NCI-H1417 (cell line): ENCODE measurements at places on chromosomes 1 and 21.
A peak's percentile ranks its signal among the peaks of the same experiment; 100 is the strongest.

DNA sequence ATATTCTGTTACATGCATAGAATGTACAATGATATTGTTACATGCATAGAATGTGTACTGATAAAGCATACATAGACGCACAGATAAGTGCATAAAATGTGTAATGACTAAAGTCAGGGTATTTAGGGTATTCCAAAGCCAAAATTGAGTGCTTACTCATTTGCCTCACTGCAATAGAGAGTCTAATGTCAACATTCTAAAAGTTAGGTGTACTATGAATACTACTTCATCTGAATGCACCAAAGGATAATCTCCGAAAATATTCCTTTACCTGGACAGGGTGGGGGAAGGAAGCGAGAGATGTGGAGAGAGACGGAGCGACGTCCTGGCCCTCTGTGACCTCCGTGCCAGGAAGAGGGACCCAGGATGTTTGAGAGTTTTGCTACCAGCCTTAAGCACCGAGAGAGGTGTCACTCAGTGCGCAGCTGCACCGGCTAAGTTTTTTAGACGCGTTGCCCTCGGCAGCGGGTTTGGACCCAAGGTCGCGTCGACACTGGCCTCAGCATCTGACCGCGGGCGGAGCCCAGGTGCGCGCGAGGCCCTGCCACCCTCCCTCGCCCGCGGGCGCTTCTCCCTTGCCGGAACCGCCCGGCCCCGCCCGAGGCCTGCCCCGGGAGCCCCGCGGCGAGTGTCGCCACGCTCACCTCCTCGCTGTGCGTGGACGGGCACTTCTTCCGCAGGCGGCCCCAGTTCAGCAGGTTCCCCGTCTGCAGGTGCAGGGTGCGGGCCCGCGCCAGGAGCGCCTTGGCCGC is 660 bp downstream of the GCLM start:
- DNase-seq, result peak; percentile 83

GRCh38 chr1:36847186-36847585 is 187.1 kb downstream of the GRIK3 start:
- DNase-seq, result no peak

GRCh38 chr1:175480343-175480822 is 263.0 kb downstream of the TNR start:
- DNase-seq, result no peak

GRCh38 chr1:44135886-44136285 is 5.5 kb downstream of the KLF18 start:
- DNase-seq, result no peak

GRCh38 chr21:28758042-28758882 is 234.4 kb downstream of the LTN1 start:
- no peak for DNase-seq

GRCh38 chr1:224289396-224289795 is 40.6 kb downstream of the NVL start:
- DNase-seq, result no peak

DNA sequence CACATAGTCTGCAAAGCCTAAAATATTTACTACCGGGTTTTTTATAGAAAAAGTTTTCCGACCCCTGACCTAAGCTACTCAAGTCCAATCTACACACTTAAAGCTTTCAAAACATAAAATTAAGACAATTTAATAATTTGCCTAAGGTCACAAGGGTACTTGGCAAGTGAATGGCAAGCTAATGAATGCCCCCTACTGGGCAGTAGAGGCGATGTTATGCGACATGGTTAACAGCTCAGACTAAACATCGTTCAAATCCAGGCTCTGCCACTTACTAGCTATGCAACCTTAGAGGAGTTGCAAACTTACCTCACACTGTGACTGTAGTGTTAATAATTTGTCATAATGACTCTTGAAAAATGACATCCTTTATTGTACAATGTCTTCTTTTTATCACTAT is 317.2 kb upstream of the NFIA start:
- peak; percentile 66 for DNase-seq

DNA sequence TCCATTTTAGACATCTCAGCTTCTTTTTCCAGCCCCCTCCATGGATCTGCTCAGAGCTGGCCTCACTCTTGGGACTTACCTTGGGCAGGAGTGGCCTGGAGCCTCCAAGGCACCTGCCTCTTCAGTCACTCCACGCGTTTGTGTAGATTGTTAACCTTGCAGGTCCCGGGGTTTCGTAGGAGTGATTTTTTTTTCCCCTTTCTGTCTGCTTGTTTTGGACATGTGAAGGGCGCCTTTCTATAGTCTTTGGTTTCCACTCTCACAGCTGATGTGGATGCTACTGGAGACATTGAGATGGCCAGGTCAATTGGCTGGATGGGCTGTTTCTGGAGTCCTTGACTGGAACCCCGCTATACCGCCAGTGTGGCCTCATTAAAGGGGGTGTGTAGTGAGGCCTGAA is 2.0 kb upstream of the SDHB start:
- DNase-seq, result no peak

DNA sequence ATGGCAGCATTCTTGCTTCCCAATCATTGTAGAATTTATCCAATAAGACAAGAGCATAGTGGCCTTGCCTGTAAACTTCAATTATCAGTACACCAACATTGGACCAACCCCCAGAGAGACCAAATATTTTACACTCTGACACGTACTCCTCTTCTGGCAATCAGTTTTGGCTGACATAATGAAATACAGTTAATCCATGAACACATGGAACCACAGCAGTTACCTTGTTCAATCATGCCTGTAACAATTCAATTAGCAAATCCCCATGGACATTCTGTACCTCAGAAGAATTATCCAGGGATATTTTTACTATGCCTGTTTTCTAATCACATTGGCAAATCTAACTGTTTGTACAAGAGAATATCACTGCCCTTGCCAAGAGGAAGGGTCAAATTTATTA is 2162.0 kb downstream of the MRPL39 start:
- DNase-seq, result no peak

DNA sequence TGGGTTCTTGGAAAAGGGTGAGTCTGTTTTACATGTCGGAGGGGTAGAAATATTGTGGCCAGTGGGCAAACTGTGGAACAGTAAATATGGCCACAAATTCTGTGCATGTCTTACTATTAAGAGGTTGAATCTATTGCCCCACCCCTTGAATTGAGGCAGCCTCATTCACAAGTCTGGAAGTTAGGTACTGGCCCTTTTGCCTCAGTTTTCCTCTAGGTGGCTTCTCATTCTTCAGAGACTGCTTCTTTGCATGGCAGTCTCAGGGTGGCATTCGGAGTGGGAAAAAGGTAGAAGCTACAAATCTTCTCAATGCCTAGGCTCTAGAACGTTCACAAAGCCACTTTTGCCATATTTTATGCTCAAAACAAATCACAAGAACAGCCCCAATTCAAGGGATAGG is 57.2 kb downstream of the SLC9C2 start:
- DNase-seq, result no peak

- no peak for DNase-seq
Measured at GRCh38 chr1:71081697-71082080, 854 bp upstream of the ZRANB2 start.

- no peak for DNase-seq
Measured at GRCh38 chr21:38902608-38903445, 97.1 kb downstream of the ETS2 start.

- DNase-seq, result peak; percentile 68
Measured at GRCh38 chr21:32248571-32249461, 30.0 kb downstream of the MIS18A start.

- DNase-seq, result no peak
Measured at GRCh38 chr1:64936956-64937355, 29.4 kb downstream of the JAK1 start.

- DNase-seq, result peak; percentile 53
Measured at GRCh38 chr1:228073857-228074545, 8.5 kb upstream of the ARF1 start.

DNA sequence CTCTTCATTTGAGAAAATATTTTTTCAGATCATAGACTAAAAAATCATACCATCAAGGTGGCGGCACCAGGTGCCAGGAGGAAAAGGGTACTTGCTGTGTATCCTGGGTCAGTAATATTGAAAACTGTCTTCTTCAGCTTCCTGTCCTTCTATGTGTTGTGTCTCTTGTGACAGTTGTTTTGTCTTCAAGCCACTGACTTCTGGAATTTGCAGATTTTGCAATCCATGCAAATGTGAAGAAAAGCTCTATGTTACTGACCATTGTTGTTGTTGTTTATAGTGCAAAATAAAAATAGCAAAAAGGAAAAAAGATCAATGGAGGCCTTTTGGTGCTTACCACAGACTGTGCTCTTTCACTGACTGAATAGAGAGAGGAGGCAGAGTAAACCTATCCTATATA is 83.2 kb upstream of the RHOU start:
- DNase-seq, result no peak

GRCh38 chr1:178540204-178540603 is 27.3 kb downstream of the TEX35 start:
- no peak for DNase-seq

DNA sequence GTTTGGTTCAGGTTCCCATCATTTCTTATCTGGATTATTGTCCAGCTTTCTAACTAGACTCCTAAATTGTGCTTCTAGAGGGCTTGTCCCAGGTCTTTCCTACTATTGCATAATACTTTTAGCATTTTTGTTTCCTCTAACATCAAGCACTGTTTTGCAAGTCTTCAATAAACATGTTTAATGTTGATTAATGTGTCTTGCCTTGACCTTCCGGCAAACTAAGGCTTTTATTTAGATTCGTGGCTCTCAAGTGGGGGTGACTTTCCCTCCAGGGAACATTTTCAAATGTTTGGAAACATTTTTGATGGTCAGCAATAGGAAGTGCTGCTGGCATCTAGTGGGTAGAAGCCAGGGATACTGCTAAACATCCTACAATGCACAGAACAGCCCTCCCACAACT is 90.7 kb downstream of the RPE65 start:
- DNase-seq, result no peak

DNA sequence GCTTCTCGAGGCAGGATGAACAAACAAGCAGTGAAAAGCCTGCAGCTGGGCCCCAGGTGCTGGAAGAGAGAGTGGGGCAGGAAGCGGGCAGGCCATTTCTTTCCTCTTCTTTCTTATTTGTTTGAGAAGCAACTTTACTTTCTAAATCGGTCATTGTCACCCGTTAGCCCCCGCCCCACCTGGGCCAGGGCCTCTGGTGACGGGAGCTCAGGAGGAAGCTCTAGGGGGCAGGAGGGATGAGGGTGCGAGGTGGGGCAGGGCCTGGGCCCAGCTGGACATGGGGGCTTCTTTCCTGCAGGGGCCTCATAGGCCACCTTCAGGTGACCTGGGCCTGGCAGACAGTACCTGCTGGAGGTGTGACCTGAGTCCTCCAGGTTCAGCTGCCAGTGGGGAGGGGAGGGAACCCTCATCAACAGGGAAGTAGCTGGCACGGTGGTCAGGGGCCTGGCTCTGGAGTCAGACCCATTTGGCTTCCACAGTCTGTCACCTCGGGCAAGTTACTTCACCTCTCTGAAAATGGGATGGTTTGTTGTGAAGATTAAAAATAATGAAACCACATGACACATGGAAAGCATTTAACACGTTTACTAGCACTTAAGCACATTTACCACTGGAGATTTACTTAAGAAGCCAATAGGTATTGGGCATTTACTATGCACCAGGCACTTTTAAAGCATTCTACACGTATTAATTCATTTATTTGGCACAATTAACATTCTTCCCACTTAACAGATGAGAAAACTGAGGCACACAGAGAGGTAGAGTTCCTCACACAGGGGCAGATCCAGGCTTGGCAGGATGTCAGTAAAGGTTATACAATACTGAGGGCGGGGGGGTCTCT is 54.1 kb upstream of the ID3 start:
- DNase-seq, result no peak

- no peak for DNase-seq
Measured at GRCh38 chr1:69294171-69294570, 273.6 kb upstream of the LRRC7 start.

- no peak for DNase-seq
Measured at GRCh38 chr1:36884029-36884701, 150.2 kb downstream of the GRIK3 start.

DNA sequence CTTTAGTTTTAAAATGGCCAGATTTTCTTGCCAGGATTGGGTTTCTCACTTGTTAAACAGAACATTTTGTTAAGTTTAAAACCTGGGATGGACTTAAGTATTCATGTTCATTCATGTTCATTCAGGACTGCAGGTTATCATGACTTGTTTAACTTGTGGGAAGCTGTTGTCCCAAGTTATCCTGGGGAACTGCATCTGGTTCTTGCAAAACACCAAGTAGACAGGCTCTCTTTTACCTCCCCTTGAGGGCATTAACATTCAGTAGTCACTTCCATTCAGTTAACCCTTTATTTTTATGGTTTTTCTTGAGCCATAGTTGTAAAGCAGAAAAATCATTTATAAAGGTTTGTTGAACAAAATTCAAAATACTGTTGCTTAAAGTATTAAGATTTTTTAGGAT is 8.1 kb downstream of the SOD1 start:
- DNase-seq, result no peak

DNA sequence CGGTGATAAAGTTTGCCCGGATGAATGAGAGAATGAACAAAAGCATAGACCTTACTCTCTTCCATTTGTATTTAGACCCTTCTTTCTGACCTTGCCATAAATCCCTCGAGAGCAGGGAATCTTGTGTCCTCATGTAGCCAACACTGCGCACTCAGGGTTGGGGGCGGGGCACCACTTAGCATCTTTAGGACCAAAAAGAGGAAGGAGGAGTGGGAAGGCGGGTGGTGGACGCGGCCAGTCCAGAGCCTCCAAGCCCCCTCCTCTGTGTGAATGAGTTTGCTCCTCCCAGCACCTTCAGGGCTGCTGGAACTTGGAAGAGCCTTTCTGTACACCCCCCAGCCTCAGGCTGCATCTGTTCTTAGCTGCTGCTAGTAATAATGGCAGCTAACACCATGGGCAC is 141.9 kb upstream of the TMEM51 start:
- DNase-seq, result no peak

GRCh38 chr21:36021251-36021837 is 39.0 kb downstream of the SETD4 start:
- no peak for DNase-seq

DNA sequence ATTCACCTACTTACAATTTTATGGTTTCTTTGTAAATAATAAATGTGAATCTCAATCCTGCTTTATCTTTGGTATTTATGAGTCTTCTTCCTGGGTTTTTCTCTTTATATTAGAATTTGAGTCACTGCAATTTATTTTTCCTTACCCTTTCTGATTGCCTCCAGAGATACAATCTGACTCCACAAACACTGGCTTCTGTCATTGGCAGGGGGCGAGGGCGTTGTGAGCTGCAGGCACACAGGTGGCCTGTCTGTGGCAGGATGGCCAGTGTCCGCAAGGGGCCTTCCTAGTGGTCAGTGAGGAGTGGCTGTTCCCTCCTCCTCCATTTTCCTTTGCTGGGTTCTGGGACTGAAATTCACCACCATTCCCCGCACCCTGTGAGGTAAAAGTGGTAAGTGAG is 2.0 kb upstream of the MTARC1 start:
- DNase-seq, result no peak

- DNase-seq, result no peak
Measured at GRCh38 chr1:20593756-20594155, 4.9 kb downstream of the CDA start.

- no peak for DNase-seq
Measured at GRCh38 chr1:55064071-55064581, 24.8 kb downstream of the PCSK9 start.

DNA sequence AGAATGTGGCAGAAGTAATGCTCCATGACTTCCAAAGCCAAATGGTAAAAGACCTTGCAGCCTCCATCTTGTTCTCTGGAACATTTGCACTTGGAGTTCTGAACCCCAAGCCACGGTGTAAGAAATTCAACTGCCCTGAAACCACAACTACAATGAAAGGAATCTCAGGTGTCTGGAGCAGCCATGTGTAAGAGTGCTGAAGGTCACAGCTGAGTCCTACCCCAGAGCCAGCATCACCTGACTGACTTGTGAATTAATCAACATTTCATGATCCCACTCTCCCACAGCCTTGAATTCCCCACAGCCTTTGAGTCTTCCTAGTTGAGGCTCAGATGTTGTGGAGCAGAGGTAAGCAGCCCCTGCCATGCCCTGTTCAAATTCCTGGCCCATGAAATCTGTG is 192.8 kb upstream of the CAMK1G start:
- DNase-seq, result no peak
